ENCODE measurements at places on chromosomes 4 and X.

DNA sequence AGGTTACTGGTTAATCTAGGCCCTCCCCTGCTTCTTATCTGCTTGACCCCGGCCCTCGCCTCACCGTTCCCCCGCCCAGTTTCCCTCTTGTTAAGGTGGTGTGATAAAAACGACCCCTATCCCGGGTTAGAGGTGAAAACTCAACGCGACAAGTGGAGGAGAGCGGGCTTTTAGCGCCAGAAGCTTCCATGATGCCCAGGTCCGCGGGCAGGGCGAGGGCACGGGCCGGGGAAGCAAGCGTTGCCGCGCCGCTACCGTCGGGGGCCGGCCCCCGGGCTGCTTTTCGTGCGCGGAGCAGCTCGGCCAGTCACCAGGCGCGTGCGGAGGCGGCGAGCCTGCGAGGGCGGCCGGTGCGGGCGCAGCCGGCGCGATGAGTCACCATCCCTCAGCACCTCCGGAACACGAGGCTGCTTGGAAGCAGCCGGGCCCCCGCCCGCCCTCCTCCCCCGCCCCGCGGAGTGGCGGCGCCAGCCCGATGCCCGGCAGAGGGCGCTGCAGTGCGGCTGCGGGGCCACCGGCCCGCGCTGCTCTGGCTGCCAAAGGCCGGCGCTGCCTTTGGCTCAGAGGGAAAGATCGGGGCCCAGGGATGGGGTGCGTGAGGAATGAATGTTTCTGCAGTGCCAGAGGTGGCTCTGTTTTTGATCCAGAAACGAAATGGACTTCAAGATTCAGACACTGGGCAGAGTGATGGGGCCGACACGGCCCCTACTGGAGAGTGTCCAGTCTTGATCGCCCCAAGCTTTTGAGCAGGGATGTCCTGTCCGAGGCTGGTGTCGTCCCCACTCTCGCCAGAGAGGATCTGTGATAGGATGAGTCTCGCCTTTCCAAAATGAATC is 107.8 kb downstream of the NHSL2 start:
- peak; percentile 82 for DNase-seq

DNA sequence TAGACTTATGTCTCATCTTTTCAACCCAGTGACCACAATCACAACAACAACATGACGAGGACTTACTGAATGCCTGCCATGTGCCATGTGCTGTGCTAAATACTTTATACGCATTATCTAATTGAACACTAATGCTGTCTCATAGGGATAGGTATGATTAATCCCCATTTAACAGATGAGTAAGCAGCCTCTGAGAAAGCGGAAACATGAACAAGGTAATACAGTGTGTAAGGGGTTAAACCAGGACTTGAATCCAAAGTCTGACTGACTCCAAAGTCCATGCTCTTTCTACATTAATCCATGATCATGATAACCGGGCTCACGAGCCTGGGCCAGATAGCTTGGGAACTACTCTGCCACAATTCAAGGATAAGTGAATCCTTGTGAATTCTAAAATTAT is 105.3 kb upstream of the MBNL3 start:
- DNase-seq: no peak

GRCh38 chr4:99608417-99608816 is 33.8 kb downstream of the MTTP start:
- DNase-seq: no peak

- DNase-seq: no peak
Observed at GRCh38 chrX:109373468-109373867, 108.4 kb downstream of the GUCY2F start.

DNA sequence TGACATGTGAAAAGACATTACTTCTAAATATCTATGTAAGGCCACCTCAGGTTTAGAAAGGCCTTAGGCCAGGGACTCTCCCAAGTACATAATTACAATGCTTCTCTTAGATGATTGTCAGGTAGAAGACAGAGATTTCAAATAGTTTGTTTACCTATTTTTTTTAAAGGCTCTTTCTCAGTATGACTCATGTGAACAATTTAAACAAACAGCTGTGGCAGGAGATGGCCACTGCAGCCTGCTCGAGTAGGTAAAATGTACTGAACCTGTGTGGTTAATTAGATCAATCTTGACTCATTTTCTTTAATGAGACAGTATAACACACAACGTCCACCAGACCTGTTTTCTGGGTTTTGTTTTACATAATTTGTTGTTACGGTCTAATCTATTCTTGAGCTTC is 50.2 kb downstream of the LEF1 start:
- peak; percentile 82 for DNase-seq

- no peak for DNase-seq
Observed at GRCh38 chr4:99408346-99408745, 26.8 kb downstream of the ADH7 start.

DNA sequence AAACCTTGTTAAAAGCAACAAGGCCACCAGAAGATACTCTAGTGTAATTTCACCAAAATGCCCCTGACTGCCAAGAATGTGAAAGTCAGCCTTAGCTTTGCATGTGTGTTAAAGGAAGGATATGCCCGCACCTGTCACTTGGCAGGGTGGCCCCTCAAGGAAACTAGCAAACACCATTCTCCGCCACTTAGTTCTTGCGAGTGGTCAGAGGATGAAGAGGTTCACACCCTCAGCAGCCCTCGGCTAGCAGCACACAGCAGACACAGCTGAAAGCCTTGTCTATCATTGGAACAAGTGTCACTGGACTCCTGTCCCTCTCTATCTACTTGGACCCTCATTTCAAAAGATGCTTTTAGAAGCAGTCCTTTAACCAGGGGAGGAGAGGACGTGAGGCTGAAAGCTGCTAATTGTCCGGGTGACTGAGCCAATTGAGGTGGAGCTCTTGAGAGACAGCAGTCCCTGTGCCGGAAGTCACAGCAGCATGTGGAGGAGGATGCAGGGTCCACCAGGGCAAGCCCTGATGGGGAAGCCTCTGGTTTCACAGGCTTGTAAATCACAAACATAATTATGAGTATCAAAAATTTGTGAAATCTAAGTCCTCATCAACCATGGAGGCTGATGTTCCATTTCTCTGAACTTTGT is 18.0 kb downstream of the HHIP start:
- DNase-seq: no peak

DNA sequence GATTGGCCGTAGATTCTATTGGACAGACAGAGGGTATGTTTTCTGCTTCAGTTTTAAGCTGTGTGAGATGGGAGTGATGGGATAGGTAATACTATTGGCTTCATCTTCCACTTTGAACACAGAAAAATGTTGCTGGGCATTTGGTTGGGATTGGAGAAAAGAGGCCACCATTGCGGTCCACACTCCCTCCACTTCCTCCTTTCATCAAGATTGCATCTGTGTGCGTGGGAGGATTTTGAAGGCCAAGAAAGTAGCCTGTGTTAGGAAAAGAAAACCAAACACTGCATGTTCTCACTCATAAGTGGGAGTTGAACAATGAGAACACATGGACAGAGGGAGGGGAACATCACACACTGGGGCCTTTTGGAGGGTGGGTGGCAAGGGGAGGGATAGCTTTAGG is 56.4 kb downstream of the EGF start:
- no peak for DNase-seq

- no peak for DNase-seq
Observed at GRCh38 chr4:158580064-158580463, 58.4 kb downstream of the RXFP1 start.

DNA sequence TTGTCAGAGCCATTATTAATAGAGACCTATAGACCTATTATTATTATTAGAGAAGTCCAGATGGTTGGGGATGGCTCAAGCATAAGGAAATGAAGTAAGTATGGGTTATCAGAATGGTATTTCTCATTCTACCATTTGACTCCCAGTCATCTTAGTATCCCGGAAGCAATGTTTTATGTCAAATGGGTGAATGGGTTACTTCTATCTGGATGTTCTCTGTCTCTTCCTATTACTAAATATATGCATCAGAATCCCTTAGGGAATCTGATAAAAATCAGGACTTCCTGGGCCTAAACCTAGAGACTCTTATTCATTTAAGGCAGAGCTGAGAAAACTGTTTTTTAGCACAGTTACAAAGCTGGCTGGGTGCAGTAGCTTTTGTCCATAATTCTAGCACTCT is 149.9 kb downstream of the SLC10A7 start:
- peak; percentile 21 for DNase-seq

DNA sequence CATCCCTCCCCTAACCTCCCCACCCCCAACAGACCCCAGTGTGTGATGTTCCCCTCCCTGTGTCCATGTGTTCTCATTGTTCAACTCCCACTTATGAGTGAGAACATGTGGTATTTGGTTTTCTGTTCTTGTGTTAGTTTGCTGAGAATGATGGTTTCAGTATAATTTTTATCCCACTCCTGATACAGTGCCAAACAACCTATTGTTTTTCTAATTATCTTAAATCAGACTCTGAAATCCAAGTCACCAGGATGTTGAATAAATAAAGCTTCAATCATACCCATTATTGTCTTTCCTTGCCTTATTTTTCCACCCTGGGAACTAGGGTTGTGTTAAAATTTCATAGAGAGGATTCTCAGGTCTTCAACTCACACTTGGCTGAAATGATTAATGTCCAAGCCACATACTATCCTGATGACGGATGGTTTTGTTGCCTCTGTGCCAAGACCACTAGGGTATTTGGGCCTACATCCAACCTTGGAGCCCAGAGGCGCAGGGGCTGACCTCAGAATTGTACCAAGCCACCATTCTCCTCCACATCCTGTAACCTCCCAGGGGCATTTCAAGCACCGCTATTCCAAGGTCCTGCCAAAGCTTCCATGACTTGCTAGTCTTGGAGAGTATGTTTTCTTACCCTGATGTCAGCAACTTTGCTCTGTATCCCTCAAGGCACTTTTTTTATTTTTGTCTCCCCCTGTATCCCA is 332.4 kb downstream of the ARHGAP24 start:
- no peak for DNase-seq

DNA sequence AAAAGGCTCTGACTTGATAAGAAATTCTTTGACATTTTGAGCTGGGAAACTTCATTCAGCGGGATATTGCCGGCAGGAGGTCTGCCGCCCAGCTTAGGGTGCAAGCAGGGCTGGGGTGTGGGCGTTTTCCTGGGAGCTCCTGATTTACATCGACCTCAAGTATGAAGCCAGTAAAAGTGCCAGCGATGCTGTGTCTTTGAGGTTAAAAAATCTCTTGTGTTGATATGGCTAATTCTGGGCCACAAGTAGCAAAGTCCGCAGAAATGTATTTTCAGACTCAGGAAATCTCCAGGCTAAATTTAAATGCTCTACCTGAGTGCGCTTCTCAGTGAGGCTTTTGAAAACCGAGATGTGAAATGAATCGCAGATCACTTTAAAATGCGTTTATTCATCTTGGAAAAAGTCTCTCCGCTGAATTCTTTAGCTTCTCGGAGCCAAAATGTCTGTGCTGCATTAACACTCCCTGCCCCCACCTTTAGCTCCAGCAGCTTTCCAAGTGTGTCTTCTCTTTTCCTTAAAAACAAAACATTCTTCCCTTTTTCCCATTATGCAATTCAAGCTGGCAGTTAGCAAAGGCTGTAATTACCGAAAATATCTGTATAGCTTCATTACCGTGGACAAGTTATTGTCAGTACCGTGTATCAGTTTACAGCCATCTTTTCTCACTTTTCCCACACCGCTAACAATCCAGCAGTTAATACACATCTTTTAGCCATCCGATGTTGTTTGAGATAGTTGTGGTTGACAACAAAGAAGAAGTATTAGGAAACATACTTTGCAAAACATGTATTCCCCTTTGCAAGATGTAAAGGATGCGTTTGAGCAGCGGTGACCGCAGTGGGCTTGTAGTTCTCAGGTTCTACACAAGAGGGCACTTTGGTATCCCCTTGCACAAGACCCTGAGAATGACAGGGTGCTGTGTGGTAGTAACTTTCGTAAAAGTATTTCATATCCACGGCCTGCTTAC is 136.0 kb upstream of the STX18 start:
- DNase-seq: peak; percentile 42

- no peak for DNase-seq
Observed at GRCh38 chrX:107565931-107566603, 62.2 kb upstream of the PRPS1 start.

DNA sequence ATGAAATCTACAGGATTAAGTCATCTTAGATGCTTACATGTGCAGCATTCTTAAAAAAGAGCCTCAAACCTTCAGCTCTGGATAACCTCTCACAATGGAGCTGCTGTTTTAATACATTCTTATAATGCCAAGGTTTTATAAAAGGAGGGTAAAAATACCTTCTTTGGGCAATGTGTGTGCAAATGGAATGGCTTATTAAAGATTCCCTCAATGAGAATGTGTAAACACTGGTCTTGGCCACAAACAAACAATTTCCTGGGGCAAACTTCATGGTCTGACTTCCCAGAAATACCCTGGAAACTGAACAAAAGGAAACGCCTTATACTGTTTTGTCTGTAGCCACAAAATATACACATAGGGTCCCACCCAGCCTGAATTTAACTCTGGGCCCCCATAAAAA is 148.6 kb upstream of the INTU start:
- no peak for DNase-seq

Measured in trophoblast cell (in vitro differentiated cells and primary cell).